ENCODE measurements at places on chromosomes 1 and 21. TPM values are rescaled to one million over a fixed set of nuclear protein-coding genes. Genes with fewer than 3 reads are reported as not detected.

Gene WNT3A
- not detected for total RNA-seq

Gene DAB1
- total RNA-seq = not detected

Gene FAM167B
- not detected for total RNA-seq

Gene ATF3
- total RNA-seq = 21.6 TPM

Gene TMEM222
- total RNA-seq = 30.8 TPM

Gene CFAP74
- not detected for total RNA-seq

DNA sequence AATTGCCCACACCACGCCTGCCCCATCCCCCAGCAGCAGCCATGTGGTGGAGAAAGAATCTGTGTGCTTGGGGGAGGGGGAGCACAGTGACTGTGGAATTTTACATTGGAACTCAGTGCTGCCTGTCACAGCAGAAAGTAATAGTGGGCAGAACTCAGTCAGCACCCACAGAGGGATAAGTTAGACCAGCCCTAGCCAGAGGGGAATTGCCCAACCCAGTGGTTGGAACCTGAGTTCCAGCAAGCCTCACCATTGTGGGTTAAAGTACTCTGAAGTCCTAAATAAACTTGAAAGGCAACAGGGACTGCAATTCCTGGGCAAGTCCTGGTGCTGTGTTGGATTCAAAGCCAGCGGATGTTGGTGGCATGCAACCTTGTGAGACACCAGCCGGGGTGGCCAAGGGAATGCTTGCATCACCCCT lies 88.8 kb downstream of the MRPL39 start:
- DNase-seq = peak; percentile 75

DNA sequence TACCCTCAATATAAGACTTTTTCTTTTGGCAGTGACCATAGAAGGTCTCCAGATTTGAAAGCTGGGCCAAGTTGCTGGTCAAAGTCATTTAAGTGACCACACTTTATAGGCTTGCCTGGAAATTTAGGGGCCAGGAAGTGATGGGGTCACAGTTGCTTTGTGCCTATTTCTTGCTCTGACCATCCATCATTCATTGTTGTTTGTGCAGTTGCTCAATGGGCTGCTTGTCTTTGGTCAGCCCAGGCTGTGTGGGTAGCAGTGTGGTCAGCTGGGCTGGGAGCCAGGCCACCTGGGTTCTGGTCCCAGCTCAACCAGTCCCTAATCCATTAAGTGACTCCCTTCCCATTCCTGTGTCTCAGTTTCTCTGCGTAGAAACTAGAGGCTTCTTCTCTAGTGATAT lies 2.1 kb upstream of the OTUD7B start:
- peak; percentile 62 for DNase-seq

DNA sequence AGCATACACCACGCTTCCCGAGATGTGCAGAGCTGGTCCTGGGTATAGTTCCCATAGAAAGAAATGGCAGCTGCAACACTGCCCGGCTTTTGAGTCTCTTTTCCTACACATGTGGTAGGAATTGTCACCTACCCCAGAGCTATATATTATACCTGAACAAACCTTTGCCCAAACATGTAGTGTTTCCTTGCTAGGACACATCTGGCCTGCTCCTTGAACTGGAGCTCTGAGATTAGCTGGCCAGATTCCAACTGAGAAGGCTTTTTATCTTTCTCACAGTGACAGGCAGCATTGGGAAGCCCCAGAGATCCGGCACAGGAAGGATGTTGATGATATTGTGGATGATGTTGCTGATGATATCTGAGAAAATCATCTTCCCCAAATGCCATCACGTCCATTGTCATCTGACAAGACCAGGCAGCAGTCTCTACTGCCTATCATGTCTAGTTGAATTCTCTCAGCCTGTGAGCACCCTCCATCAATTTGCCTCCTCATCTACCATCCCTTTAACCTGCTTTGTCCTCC lies 115.0 kb upstream of the SMYD2 start:
- DNase-seq = no peak

GRCh38 chr1:165945911-165946310 lies 118.5 kb downstream of the UCK2 start:
- no peak for DNase-seq

GRCh38 chr1:102631691-102632090 lies 476.6 kb downstream of the COL11A1 start:
- no peak for DNase-seq

GRCh38 chr1:157770442-157771043 lies 6.4 kb downstream of the FCRL2 start:
- no peak for DNase-seq

DNA sequence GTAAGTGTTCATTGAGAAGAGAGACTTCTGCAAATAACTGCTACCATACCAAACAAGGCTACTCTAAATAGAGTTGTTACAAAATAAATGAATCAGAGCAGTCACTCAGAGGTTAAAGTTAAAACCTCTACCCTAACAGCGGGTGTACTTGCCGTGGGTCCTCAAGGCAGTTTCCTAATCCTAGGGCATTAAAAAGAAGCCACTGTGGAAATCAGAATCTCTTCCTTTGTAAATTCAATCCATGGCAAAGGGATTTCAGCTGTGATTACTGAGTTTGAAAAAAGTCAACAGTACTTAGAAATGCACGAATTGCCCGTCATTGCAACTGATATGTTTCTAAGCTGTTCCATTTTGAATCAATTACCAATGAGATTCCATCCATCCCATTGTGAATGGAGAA lies 13.5 kb downstream of the TBX15 start:
- no peak for DNase-seq

DNA sequence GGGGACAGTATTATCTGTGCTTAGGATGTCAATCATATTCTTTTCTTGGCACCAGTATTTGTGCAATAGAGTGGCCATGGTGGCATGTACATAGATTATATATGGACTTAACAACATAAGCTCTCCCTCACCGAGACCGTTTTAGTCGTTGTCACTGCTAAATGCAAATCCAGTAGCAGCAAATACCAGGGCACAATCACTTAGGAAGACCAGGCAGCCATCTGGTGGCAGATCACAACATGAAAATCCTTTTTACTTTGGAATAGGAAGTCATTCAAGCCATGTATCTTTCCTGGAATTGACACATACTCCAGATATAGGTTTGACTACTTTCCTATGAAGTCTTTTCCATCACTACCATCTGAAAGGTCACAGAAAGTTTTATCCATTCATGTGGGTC lies 53.2 kb upstream of the C1orf87 start:
- peak; percentile 21 for DNase-seq

- DNase-seq = no peak
Measured at GRCh38 chr1:166432655-166433054, 265.9 kb upstream of the FAM78B start.

DNA sequence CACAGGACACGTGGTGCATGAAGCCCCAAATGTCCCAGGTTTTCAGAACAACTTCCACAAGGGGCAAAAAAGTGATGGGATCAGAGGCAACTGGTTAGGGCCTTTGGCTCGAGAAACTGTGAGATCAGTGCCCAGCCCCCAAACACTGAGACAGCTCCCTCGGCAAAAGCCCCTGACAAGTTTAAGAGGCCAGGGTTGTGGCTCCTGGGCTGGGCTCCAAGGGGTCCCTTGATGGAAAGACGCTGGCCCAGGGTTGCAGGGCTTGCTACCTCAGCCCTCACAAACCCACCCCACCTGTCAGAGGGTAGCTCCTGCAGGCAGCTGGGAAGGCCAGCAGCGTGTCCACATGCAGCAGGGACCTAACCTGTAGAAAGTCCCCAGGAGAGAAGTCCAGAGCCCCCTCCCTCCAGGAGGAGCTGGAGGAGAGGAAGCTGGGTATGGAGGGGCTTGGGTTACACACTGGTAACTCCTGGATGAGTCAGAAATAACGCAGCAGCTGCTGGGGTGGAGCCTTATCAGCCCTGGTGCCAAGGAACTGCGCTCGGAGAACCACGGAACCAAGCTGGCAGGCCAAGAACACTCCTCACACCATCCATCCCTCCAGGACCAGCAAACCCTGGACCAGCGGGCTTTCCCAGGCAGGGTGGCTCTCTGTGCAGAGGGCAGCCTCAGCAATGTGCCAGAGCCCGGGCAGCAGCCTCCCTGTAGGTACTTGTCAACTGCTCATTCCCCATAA lies 37.5 kb downstream of the CTNNBIP1 start:
- no peak for DNase-seq

- no peak for DNase-seq
Measured at GRCh38 chr1:167627615-167627864, 2.5 kb upstream of the RCSD1 start.

DNA sequence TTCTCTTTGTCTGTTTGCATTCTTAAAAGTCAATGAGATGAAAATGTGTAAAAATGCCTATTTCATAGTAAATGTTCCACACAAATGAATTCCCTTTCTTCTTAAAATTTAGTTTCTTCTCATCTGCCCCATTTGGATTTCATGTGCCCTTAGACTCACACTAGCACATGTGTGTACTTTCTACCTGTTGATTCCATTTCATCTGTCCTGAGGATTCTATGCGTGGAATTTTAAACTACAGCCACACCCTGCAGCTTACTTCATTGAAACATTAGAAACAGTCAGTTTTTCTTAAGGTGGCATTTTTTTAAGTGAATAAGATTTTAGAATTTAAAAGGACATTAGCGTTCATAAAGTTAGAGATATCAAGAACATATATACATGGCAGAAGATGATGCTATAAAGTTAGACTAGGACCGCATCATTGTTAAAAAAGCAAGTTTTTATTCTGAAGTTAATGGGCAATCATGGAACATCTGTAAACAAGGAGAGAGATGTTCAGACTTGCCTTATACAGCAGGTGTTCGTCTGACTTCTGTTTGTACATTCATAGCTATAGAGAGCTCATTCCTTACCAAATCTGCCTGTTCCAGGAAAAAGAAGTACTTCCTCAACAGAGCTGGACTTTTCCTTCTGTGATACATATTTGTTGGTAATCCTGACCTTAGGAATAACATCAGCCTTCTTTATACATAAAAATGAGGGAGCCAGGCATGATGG lies 3.9 kb upstream of the TUT4 start:
- DNase-seq = no peak

DNA sequence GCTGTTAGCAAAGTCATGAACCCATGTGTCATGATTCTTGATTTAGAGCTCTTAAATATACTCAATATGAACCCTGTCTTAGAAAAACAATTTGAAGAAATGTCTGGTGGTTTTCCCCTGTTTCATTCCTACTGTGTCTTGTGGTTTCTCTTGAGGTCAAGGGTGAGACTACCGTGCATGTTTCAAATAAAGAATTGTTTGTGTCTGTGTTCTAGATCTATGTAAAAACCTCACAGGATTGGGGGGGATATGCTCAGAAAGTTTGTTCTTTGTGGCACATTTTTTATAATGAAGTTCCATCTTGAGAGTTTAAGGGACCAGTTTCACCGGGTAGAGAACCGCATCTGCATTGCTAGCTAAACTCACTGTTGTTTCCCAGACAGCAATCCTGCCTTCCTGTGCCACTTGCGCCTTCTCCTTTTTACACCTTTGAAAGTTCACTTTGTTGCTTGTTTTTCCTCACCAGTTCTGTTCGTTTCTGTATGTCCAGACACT lies 30.9 kb upstream of the CACYBP start:
- DNase-seq = peak; percentile 92

DNA sequence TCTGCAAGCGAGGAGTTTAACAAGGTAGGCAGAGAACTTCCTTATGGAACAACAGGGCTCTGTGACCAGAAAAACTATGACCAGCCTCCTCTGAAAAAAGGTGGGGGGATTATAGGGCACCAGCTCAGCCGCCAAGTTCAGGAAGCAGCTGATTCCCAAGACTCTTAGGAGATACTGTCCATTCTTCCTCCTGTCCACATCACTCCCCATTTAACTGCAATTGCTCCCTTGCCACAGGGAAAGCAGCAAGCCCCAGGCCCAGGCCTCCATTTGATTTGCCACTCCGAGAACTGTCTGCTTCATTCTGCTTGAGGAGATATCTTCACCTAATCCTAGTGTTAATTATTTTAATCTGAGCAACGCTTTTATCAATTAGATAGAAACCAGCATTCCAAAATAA lies 254.3 kb downstream of the ZNF648 start:
- DNase-seq = no peak

- DNase-seq = peak; percentile 44
Measured at GRCh38 chr1:67441183-67441582, 11.0 kb upstream of the SERBP1 start.

All from renal cortical epithelial cell (primary cell).